Stimulated activated CD4-positive, alpha-beta T cell treated with anti-CD3 and anti-CD28 coated beads, Interleukin-2, amount 100 ng/mL, for 24 hours (primary cell): ENCODE measurements at places on chromosomes 12 and 14.

GRCh38 chr12:56688846-56689109 lies 694 bp upstream of the PTGES3 start:
- DNase-seq: no peak

DNA sequence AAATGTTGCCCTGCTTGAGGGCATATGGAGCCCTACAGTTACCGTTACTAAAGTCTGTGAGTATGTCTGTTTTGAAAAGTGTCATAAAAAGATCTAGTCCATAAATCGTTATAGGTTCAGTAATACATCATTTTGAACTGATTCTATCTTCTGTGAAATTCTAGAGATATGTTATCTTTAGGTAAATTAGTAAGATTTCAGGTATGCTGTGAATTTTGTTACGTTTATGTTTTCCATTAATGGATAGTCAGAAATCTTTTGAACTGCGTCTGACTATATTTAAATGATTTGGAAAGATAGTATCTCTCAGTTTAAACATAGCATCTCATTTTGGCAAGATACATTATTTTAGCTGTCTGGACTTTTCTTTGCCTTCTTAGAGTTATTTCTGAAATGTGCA lies 8.3 kb downstream of the ALG10 start:
- DNase-seq: no peak

GRCh38 chr12:93242154-93242972 lies 135.4 kb upstream of the NUDT4 start:
- DNase-seq: no peak

- no peak for DNase-seq
Measured at GRCh38 chr12:49880756-49881414, 22.8 kb downstream of the FAIM2 start.

GRCh38 chr14:36508418-36509068 lies 11.5 kb downstream of the NKX2-1 start:
- no peak for DNase-seq

GRCh38 chr12:34244608-34245007 lies 222.3 kb downstream of the ALG10 start:
- no peak for DNase-seq

- DNase-seq: no peak
Measured at GRCh38 chr14:104638927-104639450, 34.4 kb upstream of the TMEM179 start.

DNA sequence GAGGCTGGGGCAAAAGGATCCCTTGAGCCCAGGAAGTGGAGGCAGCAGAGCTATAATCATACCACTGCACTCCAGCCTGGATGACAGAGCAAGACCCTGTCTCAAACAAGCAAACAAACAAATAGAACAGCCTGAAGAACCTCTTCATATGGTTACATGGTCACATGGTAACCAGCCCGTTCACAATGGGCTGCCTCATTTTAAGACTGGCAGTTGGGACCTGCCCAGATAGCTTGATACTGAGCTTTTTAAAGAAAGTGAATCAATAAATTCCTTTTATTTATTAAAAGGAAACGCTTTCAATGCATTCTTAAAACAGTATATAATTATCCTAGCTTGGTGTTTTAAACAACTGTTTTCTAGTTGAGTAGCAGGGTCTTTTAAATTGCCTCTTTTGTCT lies 10.5 kb downstream of the MLXIP start:
- no peak for DNase-seq

DNA sequence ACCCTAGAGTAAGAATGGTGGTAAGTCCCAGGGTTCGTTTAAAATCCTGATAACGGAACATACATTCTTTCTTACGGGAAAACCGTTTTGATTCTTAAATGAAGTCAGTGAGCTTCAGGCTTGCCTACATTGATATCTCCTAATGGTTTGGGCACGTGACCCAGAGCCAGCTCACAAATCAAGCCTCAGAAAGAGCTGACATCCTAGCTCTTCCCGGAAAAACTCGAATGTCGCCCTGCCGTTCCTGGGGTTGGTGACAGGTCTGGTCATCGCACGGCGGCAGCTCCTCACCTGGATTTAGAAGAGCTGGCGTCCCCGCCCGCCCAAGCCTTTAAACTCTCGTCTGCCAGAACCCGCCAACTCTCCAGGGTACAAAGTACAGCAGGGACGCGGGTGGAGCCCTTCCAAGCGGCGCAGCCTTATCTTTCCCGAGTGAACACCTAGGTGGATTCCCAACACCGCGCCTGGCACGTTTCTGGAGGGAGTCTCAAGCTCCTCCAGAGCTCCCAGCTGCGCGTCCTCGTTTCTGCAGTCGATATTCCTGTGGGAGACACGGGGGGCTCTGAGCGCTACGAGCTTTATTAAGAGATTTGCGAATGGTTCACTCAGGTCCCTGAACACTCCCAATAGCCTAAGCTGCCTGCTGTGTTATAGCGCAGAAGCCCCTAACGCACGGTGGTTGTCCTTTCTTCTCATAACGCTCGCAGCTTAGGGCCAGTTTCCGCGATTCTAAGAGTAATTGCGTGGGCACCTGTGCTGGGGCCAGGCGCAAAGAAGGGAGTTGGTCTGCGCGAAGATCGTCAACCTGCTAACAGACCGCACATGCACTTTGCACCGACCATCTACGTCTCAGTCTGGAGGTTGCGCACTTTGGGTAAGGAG lies at the start of gene SSTR1:
Gene SSTR1, plus strand, starts transcription at position 169 of the 882 bp plus-strand sequence. CDS start 1,486 bp downstream, outside the sequence.
- peak; percentile 1 for DNase-seq

GRCh38 chr14:34722723-34723545 lies 8.5 kb upstream of the CFL2 start:
- DNase-seq: peak; percentile 27

DNA sequence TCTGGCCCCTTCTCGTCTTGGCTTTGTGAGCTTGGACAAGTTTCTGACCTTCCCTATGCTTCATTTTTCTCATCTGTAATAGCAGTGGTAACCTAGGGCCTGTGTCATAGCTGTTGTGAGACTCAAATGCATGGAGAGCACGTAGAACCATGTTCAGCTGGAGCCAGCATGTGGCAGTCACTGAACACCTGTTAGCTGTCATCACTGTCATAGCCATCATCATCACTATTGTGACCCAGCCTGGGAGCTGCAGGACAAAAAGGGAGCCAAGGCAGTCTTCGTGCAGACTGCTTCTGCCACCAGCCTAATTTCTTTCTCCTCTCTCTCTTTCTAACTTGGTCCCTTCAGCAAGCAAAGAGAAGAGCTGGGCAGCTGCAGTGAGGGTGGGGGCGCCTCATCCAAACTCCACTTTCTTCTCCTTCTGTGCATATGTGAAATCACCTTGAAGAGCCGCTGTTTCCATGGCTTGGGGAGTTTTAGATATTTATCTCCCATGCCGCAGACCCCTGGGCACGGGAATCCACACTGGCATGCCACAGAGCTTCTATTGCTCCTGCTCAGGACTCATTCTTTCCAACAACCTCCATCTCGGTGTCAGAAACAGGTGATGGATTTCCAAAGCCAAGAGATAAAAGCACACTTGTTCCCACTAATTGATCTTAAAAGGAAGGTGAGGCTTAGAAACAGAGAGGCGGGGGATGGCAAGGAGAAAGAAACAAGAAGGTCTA lies 87.0 kb downstream of the SRRM4 start:
- no peak for DNase-seq

GRCh38 chr12:12803186-12803585 lies 10.0 kb upstream of the DDX47 start:
- DNase-seq: peak; percentile 32

DNA sequence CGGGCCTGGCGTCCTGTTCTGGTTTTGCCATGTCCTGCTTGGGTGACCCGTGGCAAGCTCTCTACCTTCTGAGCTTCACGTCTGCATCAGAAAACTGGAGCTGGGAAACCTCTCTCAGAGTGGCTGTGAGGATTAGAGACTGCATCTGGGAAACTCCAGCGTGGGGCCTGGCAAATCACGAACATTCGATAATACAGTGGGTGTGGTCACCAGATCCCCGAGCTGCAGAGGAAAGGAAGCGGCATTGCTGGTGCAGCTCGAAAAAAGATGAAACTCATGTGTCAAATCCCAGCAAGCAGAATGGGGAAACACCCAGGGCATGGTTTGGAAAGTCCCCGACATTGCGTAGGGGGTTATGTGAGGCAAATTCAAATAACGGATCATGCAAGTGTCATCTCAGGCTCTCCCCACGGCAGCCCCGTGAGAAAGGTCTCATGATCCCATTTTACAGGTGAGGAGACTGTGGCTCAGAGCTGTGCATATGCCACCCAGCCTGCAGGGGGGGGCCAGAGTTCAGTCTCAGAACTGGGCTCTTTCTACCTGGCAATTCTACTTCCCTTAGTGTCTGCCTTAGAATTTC lies 98.1 kb upstream of the VRK1 start:
- DNase-seq: peak; percentile 40

DNA sequence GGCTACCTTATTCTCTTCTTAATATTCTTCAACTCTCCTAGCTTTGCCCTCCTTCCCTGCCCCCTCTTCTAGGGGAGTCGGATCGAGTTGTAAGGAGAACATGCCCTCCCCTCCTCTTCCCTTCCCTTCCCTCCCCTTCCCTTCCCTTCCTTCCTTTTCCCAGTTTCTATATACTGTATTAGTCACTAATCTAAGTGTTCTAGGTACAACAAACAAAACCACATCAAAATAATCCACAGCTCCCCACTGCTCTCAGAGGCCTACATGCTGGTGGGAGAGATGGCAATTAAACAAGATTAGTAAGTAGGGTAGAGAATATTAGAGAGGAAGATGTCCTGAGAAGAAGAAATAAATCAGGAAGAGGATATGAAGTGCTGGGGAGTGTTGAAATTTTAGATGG lies 119.9 kb upstream of the PZP start:
- DNase-seq: no peak

GRCh38 chr14:55449116-55449515 lies 8.7 kb upstream of the TBPL2 start:
- no peak for DNase-seq

- peak; percentile 57 for DNase-seq
Measured at GRCh38 chr12:6200256-6201212, at the start of gene CD9. TSS of gene CD9 (plus strand) at chr12:6200400. CDS start at chr12:6200500, 100 bp downstream.

DNA sequence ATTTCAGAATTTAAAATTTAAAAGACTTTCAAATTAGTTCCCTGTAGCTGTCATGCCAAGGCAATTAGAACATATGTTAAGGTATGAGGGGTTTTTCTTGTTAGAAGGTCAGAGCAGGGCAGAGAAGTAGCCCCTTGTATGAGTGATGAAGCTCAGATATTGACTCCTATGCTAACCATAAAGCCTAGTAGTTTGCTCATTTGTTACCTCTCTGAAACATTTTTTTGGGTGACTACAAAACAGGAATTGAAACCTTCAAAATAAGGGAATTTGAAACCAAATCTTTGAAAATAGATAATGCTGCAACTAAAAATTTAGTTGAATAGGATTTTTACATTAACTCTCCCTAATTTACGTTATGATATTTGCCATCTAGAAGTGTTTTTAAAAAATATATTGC lies 333.5 kb downstream of the NAV3 start:
- no peak for DNase-seq

DNA sequence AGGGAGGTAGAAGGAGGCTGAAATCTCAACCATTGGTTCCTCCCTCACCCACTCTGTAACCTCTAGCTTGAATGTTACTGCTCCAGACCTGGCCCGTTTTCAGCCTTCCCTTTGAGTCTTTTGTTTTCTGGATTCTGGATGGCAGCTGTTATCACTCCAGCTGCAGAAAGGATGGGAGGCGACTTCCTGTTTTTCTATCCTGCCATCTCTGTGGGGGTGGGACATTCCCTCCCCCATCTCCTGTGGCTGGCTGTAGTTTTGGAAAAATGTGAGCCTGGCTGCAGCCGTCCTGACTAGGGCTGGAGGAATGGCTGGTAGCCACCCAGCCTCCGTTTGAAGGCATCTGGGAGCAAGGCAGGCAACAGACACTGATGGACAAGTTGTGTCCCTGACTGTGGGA lies 2.9 kb upstream of the PPFIBP1 start:
- DNase-seq: no peak

GRCh38 chr14:34000396-34000795 lies 49.5 kb upstream of the EGLN3 start:
- DNase-seq: no peak

GRCh38 chr12:102669056-102669455 lies 188.7 kb upstream of the IGF1 start:
- no peak for DNase-seq

DNA sequence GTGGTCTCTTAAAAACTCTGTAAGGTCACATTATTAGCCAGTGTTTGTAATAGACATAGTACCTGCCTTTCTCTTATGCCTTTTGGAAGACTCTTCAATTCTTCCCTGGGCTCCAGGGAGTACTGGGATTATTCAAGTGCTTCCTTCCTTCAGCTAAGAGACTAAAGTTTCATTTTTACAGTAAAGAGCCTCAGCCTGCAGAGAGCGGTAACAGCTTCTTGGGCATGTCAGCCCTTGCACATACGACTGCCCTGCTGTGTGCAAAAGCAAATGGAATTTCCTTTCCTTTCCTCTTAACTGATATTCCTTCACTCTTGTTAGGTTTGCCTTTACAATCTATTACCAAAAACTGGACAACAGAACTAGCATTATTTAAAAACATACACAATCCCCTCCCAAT lies 32.9 kb upstream of the AMIGO2 start:
- no peak for DNase-seq

DNA sequence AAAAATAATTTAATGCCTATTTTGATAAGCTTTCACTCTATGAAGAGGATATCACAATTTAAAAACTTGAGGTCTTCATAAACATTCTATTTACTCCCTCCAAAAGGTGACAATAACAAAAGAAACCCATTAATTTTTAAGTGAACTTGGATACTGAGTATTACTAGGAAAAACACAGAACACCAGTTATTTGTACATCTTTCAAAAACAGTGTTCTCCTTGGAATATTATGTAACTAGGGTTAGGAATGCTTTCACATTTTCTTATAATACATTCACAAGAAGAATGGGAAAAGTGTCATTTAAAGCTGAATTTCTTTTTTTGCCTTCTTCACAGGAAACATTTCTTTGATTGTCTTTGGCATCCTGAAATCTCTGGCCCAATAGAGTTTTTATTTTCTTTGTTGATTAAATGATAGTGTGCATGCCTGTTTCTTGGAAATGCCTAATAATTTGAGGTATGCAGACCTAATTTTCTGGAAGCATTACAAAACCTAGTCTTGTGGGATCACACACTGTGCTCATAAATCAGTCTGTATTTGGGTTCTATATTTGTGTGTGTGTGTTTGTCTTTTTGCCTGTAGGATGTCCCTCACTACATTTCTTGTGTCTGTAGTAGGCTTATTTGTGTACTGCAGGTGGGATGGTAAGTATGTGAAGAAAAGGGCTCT lies 76.5 kb downstream of the WNK1 start:
- no peak for DNase-seq

DNA sequence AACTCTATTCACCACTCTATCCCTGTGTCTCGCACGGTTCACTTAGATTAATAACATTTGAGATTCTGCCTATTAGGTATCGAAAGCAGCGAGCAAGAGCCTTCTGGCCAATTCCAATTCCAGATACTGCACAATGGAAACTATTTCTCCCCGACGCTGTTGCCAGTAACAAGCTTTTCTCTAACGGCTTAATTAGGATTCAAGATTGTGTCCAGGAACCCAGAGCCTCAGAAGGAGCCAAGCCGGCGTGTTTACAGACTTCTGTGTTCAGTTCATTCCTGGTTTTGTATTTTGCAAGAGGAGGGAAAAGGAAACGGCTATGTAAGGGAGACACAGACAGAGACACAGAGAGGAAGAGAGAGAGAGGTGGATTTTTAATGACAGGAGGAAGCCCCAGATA lies 185.6 kb downstream of the DICER1 start:
- DNase-seq: no peak
